Vagina (tissue), 2 donors: ENCODE measurements at places on chromosomes 6 and 20.

DNA sequence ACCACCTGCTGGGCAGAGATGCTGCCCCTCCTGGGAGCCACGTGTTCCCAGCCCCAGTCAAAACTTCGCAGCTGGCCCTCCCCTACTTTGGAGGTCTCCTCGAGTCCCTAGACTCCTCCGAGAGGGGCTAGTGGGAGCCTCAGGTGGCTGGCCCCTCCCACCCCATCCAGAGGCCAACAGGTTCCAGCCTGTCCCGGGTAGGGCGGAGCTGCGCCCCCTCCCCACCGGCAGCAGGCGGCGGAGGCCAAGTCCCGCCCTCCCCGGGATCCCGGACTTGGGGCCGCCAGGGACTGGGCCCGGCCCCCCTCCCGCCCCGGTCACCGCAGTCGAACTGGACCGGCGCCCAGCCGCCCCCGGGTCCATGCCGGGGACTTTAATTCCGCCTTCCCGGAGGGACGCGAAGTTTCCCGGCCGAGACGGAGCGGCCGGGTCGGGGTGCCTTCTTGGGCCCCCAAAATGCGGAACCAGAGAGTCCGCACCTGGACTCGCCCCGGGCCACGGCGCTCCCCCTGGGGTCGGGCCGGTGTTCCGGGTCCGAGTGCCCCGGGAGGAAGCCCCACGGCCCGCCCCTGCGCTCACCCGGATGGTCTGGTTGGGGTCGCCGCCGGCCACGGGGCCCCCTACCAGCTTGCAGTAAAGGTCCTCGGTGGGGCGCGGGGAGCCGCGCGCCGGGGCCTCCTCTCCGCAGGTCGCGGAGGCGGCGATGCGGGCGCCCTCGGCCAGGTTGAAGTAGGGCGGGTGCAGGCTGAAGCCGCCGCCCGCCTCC lies 559 bp downstream of the LAMA5 start:
- no peak for DNase-seq

- no peak for DNase-seq
Measured at GRCh38 chr6:101079696-101080270, 198.7 kb upstream of the ASCC3 start.

DNA sequence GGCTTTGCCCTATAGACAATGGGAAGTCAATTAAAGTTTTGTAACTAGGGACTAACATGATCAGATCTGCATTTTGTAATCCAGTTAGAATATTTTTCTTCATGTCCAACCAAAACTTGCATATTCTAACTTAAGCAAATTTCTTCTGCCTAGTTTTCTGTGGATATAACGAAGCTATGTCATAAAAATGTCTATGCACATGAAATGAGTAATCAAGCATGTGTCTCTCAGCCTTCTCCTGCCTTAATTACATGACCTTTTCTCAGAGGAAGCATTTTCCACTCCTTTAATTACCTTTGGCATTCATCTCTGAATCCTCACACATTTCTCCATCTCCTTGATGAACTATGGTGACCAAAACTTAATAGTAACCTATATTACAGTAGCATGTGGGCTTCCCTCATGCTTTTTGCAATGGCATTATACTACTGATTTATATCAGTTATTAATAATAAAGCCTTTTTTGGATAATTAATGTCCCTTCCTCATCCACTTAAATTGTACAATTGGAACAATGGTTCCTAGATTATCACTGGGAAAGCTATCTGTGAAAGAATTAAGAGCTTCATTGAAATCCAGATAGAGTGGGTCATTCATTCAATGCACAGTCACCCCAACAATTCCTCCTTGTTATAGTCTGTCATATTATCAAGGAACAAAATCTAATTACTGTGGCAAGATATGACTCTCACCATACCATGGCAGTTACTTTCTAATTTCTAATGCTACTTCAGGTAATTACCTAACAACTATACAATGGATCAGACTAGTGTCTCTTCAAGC lies 19.1 kb upstream of the FBXO9 start:
- no peak for DNase-seq

DNA sequence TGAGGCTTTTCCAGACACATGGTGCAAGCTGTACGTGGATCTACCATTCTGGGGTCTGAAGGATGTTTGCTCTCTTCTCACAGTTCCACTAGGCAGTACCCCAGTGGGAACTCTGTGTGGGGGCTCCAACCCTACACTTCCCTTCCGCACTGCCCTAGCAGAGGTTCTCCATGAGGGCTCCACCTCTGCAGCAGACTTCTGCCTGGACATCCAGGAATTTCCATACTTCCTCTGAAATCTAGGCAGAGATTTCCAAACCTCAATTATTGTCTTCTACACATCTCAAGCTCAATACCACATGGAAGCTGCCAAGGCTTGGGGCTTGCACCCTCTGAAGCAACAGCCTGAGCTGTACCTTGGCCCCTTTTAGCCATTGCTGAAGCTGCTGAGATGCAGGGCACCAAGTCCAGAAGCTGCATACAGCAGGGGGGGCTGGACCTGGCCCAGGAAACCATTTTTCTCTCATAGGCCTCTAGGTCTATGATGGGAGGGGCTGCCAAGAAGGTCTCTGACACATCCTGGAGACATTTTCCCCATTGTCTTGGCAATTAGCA lies 11.6 kb downstream of the PDSS2 start:
- DNase-seq, result no peak
